NCI-H524 treated with DMSO at 0.1 percent for 48 hours (cell line): ENCODE measurements at places on chromosomes 2 and 18.

DNA sequence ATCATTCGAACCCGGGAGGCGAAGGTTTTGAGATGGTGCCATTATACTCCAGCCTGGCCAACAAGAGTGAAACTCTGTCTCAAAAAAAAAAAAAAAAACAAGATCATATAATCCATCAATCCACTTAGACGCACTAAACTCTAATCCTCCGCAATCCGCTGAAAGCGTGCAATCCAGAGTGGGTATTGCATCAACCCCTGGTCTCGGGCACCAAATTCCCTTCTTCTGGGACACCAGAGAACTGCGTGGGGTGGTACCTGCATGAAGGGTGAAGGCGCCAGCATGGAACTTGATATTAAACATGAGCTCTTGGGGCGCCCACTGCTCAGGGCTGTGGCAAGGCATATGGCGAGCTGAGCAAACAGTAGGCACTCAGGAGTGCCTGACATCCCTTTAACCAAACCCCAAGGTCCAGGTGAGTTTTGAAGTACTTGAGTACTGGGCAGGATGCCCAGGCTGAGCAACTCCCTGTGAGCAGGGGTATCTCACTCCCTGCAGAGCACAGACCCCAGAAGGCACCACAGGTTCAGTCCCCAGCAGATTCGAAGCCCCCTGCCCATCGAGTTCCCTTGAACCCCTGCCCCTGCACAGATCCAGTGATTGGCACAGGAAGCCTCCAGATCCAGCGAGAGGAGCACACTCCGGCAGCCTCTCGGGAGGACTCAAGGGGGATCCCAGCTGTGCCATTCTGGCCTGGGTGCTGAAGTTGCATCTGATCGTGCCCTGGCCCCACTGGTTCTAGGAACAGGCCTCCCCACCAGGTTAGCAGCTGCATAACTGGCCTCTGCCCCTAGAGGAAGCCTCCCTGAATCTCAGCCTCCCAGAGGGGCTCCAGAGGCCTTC, 8.0 kb downstream of the ALPI start:
- no peak for DNase-seq

GRCh38 chr2:42196403-42197267, 27.5 kb downstream of the EML4 start:
- peak; percentile 98 for DNase-seq

GRCh38 chr18:71433373-71433772, 1110.8 kb downstream of the CBLN2 start:
- DNase-seq, result no peak

- DNase-seq, result no peak
Measured at GRCh38 chr2:41597680-41598079, 450.1 kb upstream of the PKDCC start.

- DNase-seq, result no peak
Measured at GRCh38 chr2:237692601-237693290, 65.4 kb downstream of the LRRFIP1 start.

DNA sequence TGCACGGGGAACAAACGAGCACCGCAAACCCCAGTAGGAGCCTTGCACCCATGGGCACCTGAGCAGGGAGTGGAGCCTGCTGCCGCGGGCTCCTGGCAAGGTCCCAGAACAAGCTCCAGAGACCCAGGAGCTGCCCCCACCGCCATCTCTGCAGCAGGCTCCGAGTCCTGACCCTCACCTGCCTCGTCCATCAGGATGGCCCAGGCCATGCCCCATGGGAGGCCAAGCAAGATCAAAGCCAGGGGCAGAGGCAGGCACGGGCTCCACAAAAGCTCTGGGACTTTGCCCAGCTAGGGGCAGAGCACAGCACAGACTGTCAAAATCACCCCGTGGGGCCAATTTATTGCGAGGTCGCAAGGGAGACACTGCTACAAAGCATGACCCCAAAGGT, 43.6 kb downstream of the GPC1 start:
- DNase-seq, result no peak

DNA sequence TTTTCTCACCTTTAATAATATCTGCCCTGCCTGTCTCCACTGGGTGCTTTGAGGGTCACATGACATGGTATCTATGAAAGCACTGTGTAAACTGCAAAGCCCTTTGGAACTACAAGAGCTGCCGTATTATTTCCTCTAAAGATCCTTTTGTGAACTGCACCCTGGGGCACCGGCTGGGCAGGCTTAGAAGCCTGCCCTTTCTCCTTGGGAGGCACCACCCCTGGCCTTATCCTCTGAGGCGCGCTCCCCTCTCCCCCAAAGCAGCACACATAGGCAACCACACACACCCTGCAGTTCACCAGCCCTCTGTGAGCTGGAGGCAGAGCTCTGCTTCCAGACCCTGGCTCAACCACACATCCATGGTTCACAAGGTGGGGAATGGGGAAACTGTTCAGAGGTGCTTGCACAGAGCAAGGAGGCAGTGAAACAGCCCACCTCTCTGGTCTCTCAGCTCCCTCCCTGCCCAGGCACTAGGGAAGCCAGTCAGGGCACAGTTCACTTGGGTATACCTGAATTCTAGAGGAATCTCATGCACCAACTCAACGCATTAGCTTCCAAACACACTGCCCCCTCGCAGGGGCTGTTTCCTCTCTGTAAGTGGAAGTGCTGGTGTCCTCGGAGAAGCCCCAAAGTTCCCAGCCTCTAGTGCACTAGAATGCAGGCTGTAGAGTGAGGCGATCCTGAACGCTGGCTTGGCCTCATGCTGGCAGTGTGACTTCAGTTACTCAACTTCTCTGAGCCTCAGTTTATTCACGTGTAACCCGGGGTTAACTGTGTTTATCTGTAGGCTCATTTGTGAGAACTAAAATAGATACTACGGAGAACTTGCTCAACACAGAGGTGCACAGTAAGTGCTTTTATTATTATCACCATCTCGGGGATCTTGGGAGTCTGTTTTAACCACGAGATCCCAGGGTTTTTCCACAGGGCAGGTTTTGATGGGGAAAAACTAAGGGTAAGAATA, 11.0 kb downstream of the SIGLEC15 start:
- DNase-seq, result no peak

GRCh38 chr2:12282780-12283695, 433.7 kb upstream of the TRIB2 start:
- DNase-seq, result no peak

GRCh38 chr2:232292395-232293154, 86.0 kb upstream of the ALPP start:
- peak; percentile 6 for DNase-seq

DNA sequence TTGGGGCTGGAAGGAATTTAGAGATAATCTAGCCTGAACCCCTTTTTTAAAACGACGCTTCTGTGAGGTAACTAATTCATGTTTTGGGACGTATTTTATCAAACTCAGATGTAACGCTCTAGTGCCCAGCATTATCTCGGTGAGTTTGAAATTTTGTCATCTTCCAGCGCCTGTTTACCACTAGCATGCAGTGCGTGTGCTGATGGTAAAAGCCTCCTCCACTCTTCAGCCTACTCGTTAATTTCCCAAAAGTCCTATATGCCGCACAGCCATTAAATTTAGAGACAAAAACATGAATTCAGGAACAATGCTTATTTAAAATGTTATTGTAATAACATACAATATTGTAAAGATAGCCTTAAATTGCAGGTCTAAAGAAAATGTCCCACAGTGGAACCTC, 2.8 kb downstream of the ZCCHC2 start:
- DNase-seq, result no peak

GRCh38 chr18:10139783-10140410, 226.1 kb downstream of the VAPA start:
- no peak for DNase-seq

DNA sequence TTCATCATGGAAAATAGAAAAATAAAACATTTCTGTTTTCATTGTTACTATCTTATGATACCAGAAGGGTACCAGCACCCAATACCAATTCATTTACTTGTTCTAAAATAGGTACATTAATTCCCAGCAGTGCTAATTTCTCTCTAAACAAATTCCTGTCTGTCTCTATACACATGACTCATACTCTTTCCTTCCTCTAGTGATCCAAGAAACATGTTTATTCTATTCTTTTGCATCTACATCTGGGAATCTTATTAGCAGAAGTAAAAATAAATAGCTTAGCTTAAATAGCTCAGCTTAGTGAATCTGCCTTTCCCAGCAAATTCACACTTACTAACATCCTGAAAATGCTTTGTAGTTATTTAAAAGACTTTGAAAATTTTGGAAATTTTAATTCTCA, 84.5 kb upstream of the MAPRE2 start:
- DNase-seq, result no peak

GRCh38 chr2:6590442-6590841, 275.3 kb downstream of the CMPK2 start:
- no peak for DNase-seq

- no peak for DNase-seq
Measured at GRCh38 chr2:64839844-64840243, 149.4 kb upstream of the SLC1A4 start.

DNA sequence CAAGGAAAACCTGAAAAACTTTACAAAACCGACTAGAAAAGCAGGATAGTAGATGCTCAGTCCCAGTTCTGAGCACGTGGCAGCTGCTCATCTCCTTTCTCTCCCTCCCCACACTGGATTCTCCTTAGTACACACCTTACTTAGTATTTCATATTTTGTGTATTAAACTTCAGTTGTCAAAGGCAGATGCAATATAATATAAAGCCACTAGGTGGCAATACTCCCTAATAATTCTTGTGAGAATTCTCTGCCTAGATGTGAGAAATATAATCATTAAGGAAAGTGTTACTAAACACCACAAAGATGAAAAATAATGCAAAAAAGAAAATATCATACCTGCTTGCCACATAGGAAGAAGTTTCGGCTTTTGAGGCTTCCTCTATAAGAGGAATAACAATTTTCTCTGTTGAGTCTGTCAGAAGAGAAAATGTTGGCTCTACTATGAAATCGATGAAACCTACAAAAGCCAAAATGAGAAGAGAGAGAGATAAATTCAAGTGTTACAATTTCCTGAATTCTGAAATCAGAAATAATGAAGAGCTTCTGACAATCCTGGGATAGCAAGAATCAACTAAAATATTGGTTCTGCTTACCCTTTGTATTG, 200.6 kb downstream of the PPP1R1C start:
- no peak for DNase-seq

GRCh38 chr18:41034413-41034812, 920.6 kb upstream of the PIK3C3 start:
- DNase-seq, result no peak

DNA sequence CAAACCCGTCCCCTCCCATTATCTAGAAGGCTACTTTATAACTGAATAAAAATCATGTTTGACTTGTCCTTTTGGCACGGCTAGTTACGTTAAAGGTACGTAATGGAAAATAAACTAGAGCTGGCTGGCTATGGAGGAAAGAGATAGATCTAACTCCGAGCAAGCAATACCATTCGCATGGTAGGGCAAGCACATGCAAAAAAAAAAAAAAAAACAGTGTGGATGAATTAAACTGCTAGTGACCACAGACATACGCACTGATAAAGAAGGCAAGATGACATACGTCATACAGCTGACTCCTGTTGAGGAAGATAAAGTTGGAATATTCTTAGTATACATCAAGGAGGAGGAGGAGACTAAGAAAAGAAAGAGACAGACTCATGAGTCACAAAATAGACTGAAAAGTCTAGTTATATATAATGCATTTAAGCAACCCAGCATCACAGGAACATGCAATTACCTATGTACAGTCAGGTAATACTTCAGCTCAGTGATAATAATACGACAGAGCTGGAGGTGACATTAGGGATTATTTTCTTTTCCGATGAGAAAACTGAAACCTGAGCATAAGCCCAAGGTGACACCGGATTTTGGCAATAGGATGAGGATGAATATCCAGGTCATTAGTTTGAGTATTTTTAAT, 37.9 kb upstream of the NARS1 start:
- no peak for DNase-seq

DNA sequence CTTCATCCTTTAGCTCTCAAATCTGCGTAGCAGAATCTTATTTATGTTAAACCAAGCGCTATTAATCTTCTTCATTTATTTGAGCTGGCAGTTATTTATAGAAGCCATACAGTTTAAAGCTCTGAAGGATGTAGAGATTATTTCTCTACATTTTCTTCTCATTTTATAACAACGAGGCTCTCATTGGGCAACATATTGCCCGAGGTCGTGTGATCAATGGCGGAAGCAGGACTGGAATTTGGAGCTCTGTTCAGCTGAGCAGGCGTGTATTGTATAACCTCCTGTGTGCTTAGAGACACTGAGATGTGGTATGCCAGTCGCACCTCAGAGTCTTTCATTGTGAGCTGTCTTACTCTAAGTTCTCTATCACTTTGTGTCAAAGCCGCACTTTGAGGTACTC, 17.5 kb upstream of the DRC1 start:
- no peak for DNase-seq

DNA sequence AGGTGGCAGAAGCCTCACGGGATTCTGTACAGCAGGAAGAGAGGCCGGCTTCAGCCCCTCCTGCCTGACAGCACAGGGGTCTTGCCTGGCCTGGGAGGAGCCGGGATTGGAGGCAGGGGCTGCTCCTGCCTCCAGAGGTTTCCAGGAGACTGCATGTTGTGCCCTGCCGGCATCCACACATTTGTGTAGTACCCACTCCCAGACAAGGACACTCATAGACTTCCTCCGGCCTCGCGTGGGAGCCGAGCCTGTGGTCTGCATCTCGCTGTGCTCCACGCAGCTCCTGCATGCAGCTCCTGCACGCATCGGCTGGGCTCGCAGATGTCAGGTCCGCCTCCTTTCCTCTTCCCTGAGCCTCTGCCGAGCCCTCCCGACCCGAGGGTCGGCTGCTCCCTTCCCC, 34.7 kb downstream of the TPO start:
- DNase-seq, result no peak

GRCh38 chr18:407626-408224, 92.8 kb downstream of the COLEC12 start:
- DNase-seq, result no peak

- no peak for DNase-seq
Measured at GRCh38 chr2:54539683-54540082, 83.6 kb downstream of the SPTBN1 start.

DNA sequence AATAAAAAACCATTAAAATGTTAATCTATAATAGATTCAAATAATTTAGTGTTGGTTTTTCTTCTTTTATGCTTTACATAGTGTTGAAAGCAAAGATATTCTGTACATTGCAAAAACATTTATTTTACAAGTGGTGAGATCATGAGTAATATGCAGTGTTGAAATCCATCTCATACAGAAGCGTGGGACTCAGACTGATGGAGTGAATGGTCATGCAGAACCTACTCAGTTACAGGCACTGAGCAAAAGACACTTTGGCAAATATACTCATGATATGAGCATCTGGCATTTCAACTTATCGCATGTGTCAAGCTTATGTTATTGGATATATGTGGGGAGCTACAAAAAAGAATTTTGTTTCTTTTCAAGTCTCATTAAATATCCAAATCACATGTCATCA, 620.2 kb upstream of the NETO1 start:
- no peak for DNase-seq

- DNase-seq, result peak; percentile 87
Measured at GRCh38 chr18:10953672-10954071, 195.7 kb downstream of the PIEZO2 start.
